Fibroblast of upper back skin (primary cell): ENCODE measurements at places on chromosomes 2 and 18.

DNA sequence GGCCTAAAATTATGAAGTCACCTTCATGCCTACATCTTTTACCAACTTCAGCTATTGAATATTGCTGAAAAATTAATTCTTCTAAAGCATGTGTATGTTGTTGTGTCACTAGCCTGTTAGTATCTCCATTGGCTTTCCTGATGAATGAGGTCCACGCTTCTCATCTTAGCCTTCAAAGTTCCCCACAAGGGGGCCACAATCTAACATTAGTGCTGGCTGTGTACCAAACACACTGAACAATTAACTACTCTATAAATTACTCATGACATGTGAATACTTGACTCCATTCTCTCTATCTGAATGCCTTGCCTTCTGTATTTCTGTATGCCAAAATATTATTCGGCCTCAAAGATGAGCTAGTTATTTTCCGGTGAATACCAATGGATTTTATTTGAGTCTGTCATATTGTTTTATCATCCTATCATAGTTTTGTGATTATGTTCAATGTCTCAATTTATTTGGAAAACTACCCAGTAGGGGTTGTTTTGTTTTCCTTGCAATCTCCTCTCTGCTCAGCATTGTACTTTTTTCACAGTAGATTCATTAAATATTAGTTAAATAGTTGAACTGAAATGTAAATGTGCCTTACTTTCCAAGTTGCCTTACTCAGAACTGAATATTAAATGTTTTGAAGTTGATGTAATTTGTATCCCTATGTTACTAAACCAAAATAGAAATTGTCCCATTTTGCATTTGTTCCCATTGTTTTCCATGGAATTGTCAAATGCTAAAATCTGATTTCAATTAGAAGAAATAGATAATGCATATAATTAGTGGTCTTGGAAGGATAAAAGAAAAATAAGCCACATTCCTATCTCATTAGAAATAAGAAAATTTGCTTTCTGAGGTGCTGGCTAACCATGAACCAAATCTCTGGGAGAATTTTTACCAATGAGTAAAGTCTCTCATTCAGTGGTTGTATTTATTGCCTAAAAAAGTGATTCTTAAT is 208.4 kb upstream of the COL3A1 start:
- DNase-seq, result peak; percentile 59

DNA sequence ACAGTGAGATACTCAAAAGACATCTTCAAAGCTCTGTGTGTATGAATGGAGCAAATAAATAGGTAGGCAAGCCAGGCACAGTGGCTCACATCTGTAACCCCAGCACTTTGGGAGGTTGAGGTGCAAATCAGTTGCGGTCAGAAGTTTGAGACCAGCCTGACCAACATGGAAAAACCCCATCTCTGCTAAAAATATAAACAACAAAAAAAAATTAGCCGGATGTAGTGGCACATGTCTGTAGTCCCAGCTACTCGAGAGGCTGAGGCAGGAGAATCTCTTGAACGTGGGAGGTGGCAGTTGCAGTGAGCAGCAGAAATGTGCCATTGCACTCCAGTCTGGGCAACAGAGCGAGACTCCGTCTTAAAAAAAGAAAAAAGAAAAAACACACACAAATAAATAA is 945.1 kb upstream of the PIK3C3 start:
- DNase-seq, result no peak

- no peak for DNase-seq
These were observed 4.1 kb downstream of the RNPEPL1 start for GRCh38 chr2:240572141-240573031.

- DNase-seq, result no peak
These were observed 2.3 kb downstream of the C1QL2 start for GRCh38 chr2:119156105-119156890.

DNA sequence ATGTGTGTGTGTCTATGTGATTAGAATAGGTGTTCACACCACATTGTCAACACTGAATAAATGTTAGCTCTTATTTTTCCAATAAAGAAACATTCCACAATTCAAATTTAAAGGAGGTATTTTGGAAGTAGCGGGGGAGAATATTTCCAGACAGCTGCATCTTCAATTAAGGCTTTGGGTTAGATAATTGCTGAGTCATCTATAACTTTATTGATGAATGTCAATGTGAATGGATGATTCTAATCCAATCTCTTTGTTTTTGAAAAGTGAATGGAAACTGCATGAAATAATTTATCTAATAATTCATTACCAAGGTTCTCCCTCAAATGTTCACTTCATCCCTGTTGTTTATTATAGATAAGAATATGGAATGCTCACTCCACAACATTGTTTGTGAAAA is 625.2 kb downstream of the IRS1 start:
- no peak for DNase-seq

- no peak for DNase-seq
These were observed 117.2 kb downstream of the SPIRE1 start for GRCh38 chr18:12540751-12541150.

- DNase-seq, result no peak
These were observed 18.1 kb downstream of the PPP1R7 start for GRCh38 chr2:241168366-241168765.

GRCh38 chr2:63587814-63588384 is 378 bp downstream of the WDPCP start:
- peak; percentile 2 for DNase-seq

DNA sequence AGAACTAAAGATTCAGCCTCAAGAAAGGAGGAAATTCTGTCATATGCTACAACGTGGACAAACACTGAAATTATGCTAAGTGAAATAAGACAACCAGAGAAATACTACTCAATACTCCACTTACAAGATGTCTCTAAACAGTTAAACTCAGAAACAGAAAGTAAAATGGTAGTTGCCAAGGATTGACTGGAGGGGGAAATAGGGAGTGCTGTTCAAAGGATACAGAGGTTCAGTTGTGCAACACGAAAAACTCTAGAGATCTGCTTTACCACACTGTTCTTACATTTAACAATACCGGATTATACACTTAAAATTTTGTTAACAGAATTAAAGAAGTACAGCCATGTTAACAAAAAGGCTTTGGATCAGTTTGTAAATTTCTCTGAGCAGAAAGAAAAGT is 39.8 kb upstream of the C2orf15 start:
- DNase-seq, result peak; percentile 7

DNA sequence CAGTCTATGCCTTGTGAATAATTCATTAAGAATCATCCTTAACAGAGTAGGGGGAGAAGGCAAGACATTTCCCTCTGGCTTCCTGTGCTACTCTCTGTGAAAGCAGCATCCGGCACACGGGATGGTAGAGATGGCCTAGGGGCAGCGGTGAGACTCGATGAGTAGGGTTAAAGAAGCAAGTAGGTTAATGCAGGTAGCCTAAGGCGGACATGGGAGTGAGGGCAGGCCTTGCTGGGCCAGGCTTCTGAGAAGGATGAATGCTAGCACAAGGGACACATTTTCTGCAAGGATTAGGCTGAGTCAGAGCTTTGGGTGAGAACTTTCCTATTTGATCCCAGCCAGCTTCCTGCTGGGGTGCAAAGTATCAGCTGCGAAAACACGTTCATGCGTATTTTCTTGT is 80.8 kb downstream of the NXPH2 start:
- DNase-seq, result no peak

DNA sequence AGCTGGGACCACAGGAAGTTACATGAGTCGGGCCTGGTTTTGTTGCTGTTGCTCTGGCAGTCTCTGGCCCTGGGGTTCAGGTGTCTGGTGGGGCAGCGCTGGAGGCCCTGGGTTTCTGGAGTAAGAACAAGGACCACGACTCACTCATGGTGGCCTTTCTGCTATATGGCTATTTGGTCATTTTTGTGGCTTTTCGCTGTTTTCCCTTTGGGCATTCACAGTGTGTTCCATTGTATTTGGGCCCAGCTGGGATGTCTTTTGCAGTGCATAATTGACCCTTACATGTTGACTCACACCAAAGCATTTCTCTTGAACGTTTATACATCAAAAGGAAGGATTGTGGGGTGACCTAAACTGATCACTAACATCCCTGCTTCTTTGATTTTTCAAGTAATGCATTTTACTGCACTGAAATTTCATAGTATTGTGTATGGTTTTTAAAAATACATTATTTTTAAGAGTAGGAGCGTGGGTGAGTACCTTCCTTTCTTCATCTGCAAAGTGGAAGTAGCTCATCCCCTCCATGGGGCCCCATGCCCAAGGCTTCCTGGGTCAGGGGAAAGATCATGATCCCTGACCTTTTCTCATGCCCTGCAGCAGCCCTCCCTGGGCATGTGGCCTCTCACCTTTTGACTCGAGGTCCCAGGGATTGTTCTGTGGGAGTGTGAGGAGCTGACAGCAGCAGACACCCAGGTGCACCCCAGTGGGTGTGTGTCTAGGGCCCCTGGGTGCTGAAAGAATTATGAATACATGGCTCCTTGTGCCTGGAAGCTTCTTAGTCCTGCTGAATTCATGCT is 225.5 kb downstream of the AGAP1 start:
- no peak for DNase-seq

GRCh38 chr2:130805613-130806012 is 31.1 kb upstream of the ARHGEF4 start:
- DNase-seq, result no peak

DNA sequence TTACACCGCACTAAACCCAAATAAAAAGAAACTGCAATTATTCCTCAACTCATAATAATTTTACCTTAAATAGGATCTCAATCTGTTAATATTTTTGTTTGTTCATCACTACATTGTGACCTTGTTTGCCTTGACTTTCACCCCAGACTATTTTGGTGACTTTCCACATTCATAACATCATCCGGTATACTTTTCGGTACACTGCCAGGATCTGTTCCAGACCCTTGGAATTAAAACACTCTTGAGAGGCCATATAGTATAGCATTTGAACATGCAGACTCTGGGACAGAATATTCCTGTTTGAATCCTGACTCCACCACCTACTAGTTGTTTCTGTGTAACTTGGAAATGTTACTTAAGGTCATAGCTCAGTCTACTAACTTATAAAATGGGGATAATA is 577.4 kb downstream of the METTL4 start:
- no peak for DNase-seq

DNA sequence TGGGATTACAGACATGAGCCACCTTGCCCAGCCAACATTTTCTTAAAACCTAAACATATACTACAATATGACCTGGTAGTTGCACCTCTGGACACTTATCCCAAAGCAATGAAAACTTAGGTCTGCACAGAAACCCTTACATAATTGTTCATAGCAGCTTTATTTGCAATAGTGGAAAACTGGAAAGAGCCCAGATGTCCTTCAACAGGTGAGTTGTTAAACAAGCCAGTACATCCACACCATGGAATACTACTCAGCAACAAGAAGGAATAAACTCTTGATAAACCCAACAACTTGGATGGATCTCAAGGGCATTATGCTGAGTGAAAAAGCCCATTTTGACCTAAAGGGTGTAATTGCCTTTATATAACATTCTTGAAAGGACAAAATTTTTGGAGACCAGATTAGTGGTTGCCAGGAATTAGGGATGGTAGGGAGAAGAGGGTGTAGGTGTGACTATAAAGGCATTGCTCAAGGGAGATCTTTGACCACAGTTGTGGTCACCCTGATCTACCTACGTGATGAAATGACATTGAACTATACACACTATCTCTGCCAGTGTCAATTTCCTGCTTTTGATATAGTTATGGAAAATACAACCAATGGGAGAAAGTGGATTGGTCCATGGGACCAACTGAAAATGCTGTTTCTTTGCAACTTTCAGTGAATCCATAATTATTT is 11.9 kb upstream of the AMMECR1L start:
- DNase-seq, result no peak

DNA sequence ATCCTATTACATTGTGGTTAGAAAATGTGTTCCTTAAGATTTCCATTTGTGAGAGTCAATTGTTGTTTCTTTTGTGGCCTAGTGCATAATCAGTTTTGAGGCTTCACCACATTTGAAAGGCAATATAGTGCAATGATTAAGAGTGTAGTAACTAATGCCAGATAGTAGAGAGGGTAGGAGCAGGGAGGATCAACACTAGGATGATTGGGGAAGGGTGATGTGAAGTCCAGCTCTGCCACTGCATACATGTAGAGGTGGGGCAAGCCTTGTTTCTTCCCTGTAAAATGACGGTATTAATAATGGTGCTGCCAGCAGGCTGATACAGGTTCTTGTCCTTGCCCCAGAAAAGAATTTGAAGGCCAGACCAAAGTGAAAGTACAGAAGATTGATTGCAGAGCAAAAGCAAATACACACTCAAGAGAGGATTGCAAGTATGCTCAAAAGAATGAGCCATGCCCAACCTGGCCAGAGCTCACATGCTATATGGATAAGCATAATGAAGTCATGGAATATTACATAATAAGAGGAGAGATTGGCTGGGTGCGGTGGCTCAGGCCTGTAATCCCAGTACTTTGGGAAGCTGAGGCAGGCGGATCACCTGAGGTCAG is 8.0 kb downstream of the SP100 start:
- DNase-seq, result peak; percentile 30

GRCh38 chr2:174603280-174603679 is 5.7 kb upstream of the WIPF1 start:
- DNase-seq, result peak; percentile 68

- DNase-seq, result no peak
These were observed 117.7 kb downstream of the B3GNT2 start for GRCh38 chr2:62313449-62314227.

DNA sequence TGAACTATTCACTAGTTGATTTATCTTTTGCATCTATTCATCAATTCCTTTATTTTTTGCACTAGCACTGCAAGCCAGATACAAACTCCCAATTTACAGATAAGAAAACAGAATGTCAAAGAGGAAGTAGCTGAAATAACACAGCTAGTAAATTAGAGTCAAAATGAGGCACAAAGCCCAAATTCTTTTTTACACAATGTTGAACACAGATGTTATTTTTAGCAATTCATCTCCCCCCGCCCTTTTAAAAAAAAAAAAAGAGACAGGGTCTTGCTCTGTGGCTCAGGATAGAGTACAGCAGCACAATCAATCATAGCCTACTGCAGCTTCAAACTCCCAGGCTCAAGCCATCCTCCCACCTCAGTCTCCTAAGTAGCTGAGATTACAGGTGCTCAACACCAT is 127.8 kb downstream of the CCBE1 start:
- no peak for DNase-seq
